ENCODE measurements at places on chromosomes 12 and 14.

DNA sequence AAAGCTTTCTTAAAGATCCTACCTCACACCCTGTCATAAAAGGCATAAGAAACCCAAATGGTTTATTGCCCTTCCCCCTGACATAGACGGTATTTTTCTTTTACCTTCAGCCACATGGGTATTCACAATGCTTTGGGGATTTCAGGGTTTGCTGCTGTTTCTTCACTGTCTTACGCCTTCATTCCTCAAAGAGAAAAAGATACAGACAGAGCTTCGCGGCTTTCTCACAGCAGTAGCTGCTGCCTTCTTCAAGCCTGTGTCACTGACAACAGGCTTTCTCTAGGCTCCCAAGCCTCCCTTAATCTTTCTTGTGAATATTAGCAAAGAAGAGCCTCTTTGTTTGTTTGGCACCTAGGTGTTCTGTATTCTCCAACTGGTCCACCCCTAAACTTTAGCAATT lies 197.4 kb upstream of the ARID2 start:
- no peak for DNase-seq

DNA sequence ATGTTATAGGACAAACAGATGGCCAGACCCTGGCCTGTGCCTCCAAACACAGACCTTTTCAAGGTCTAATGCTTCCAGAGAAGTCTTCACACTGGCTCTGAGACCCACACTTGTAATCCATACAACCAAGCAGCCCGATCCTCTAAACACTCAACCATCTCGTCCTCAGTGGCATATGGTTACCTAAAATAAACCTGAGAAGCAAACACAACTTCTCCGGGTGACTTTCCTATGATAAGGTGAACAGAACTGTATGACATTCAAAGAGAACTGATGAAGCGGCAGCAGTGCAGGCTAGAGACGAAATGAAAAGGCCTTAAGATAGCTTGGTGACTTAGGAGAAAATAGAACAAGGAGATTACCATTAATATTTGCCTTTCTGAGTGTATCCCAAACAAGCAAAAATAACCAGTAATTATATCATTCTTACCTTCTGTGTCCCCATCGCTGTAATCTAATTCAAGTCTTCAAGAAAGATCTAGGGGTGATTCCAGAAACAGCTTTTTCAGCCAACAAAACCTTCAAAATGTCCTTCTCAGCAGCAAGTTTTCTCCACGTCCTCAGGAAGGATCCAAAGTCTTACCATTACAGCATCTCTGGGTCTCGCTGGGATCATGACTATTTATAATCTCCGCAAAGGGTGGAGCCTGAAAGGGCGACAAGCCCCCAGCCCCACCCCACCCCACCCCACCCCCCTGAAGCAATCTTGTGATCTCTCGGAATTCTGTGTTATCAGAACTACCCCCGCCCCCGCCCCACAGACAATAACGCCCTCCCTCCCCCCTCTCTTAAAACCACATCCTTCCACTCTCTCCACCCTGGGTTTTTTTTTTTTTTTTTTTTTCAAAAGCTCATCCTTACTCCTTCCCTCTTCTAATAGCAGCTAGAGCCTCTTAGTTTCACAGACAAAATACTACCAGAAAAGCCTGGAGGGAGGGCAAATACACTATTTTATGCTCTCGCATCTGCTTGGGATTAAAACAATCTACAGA lies at the start of gene SLC2A3:
Gene SLC2A3, minus strand, starts transcription at position 598 of the 992 bp plus-strand sequence. Its CDS starts 153 bp downstream, at position 445.
- DNase-seq = peak; percentile 82

- DNase-seq = no peak
Measured at GRCh38 chr14:105570482-105570881, 44.1 kb downstream of the TMEM121 start.

- DNase-seq = no peak
Measured at GRCh38 chr14:48546996-48547395, 871.6 kb upstream of the MDGA2 start.

GRCh38 chr12:111440631-111441030 lies 34.9 kb downstream of the SH2B3 start:
- no peak for DNase-seq
